Left colon (tissue), 2 donors: ENCODE measurements at places on chromosomes 4 and X. TPM values are rescaled to one million over a fixed set of nuclear protein-coding genes. Genes with fewer than 3 reads are reported as not detected.

The TLR1 gene
- total RNA-seq, result 6.7 TPM

The TCEAL3 gene
- total RNA-seq, result 8.3 TPM

The TCP11X2 gene
- not detected for total RNA-seq

The SPATA18 gene
- 10.7 TPM for total RNA-seq

The UNC5C gene
- 4.0 TPM for total RNA-seq

The REELD1 gene
- total RNA-seq, result not detected

The CTAG1B gene
- total RNA-seq, result not detected

The CCNA2 gene
- total RNA-seq, result 3.6 TPM

The SYN1 gene
- total RNA-seq, result 0.50 TPM

The ZMAT1 gene
- total RNA-seq, result 2.1 TPM

The ADRA2C gene
- 0.84 TPM for total RNA-seq

The GDI1 gene
- 65.0 TPM for total RNA-seq

The OTUD6A gene
- total RNA-seq, result not detected

The SAGE1 gene
- not detected for total RNA-seq

The TLR7 gene
- total RNA-seq, result 2.0 TPM

The RS1 gene
- not detected for total RNA-seq

The CLGN gene
- total RNA-seq, result 0.37 TPM

The MAGEC2 gene
- not detected for total RNA-seq

The C4orf46 gene
- total RNA-seq, result 2.4 TPM

The SPANXN2 gene
- total RNA-seq, result not detected

The ADH1B gene
- total RNA-seq, result 156 TPM

The MAGEA9B gene
- not detected for total RNA-seq

The SLC25A31 gene
- not detected for total RNA-seq

The TEX13C gene
- not detected for total RNA-seq

The CD38 gene
- 1.1 TPM for total RNA-seq

The ZNF732 gene
- 0.21 TPM for total RNA-seq

The NPY2R gene
- total RNA-seq, result 1.2 TPM

The MAGED4 gene
- total RNA-seq, result 2.3 TPM

The HSFX3 gene
- total RNA-seq, result not detected

The TEX11 gene
- 1.0 TPM for total RNA-seq

The CCDC158 gene
- 0.17 TPM for total RNA-seq

The PROM1 gene
- 121 TPM for total RNA-seq

The RHOXF2B gene
- not detected for total RNA-seq

The DCAF8L2 gene
- not detected for total RNA-seq
